ENCODE measurements at places on chromosomes 4 and X.

DNA sequence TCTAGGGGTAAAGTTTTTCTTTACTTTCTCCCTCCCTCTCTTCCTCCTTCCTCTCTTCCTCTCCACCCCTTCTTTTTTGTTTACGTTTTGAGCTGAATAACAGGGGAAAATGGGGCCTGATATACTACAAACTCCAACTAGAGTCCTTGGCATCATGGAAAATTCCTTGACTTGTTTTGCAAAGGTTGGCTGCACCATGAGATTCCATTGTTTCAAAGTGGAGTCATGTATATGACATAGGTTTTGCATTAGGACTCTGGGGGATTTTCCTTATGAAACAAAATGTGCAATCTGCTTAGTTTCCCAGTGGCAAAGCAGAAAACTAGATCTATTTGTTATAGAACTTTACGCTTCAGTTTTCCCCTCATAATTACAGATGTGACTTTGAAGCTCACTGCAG, 233.5 kb upstream of the PGRMC2 start:
- DNase-seq = no peak

- no peak for DNase-seq
These were observed 100.0 kb downstream of the ADAMTS3 start for GRCh38 chr4:72468904-72469502.

GRCh38 chr4:141580523-141580922, 55.9 kb upstream of the IL15 start:
- DNase-seq = no peak

GRCh38 chrX:73766431-73766795, 203.4 kb downstream of the CHIC1 start:
- DNase-seq = no peak

- DNase-seq = no peak
These were observed 78.8 kb downstream of the SEL1L3 start for GRCh38 chr4:25783943-25784342.

DNA sequence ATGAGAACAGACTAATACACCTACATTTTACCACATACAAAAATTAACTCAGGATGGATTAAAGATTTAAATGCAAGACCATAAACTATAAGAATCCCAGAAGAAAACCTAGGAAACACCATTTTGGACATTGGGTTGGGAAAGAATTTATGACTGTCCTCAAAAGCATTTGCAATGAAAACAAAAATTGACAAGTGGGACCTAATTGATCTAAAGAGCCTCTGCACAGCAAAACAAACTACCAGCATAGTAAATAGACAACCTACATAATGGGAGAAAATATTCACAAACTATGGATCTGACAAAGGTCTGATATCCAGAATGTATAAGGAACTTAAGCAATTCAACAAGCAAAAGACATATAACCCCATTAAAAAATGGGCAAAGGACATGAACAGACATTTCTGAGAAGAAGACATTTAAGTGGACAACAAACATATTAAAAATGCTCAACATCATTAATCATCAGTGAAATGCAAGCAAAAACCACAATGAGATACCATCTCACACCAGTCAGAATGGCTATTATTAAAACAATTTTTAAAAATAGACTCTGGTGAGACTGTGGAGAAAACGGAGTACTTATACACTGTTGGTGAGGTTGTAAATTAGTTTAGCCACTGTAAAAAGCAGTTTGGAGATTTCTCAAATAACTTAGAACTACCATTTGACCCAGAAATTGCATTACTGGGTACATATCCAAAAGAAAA, 221.7 kb upstream of the DIPK2B start:
- no peak for DNase-seq

DNA sequence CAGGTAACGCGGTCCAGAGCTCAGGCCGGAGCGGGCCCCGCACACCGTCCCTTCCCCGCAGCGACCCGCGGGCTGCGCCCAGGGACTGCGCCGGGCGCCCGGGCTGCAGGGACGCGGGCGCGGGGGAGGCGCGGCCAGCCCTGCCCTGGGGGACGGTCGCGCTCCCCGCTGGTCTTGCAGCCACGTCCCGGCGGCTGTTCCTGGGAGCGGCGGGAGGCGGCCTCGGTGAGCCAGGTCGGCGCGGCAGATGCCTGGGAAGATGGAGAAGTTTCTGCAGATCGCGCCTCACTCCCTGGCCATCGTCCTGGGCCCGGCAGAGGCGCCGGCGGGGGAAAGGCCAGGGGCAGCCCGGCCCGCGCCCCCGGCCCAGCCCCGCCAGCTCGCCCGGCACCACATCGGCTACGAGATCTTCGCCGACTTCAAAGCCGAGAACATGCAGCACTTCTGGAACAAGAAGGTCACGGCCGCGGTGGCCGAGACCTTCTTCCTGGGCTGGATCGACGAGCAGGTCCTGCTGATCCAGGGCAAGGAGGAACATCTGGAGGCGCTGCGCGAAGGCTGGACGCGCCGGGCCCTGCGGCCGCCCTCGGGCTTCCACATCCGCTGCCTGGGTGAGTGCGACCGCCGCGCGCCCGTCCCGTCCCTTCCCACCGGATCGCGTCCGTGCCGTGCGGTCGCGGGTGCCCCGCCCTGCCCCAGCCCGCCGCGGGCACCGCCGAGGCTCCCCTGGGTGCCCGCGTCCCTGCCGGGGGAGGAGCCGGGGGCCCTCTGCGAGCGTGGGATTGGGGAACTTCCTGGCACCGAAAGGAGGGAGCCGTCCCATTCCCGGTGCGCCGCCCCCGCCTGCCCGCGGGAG, 107.4 kb upstream of the STOX2 start:
- no peak for DNase-seq

DNA sequence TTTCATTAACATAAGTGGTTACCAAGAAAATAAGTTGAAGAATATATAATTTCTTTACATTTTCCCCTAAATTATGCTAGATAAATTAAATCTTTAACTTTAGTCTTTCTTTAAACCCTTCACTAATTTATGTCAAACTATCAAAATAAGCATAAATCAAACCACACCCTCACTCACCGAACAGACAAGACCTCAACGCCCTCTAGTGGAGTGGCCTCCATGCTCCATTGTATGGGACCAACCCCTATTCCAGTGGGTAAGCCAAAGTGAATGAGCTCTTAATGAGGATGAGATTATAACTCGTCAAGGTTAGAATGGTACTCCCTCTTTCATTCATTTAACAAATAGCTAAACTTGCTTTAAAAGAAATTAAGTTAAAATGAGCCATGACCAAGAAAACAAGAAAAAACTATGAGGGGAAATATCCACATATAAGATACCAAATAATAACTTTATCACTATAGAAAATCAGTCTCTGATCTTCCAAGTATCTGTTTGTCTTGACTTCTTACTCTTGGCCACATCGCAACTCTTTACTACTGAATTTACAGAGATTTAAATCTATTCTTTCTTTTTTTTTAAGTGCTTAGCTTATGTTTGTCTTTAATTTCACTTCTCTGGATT, 15.6 kb upstream of the BBS12 start:
- no peak for DNase-seq

DNA sequence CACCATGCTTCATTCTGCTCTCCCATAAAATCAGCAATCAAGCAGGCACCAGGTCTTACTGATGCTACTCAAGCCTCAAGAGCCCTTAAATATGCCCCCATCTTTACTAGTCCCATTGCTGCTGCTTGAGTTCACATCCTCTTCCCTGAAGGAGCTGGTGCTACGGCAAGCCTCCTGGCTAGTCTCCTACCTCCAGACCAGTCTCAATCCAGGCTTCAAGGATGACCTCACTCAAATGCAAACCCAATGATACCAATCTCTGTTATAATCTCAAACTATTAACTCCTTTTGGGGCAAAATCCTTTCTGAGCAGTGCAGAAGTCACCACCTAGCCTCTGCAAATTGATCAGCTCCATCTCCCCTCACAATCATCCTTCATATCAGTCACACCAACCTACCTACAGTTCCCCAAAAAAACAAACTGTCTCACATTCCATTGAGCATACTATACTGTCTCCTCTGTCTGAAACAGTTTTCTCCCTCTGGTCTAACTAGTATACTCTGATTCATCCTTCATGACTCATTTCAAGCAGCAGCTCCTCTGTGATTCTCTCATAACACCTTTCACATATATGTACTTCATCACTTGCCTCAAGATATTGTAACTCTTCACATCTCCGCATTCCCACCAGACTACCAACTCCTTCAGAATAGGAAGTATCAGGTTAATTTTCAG, 30.0 kb downstream of the PAPSS1 start:
- DNase-seq = no peak

- no peak for DNase-seq
These were observed at the start of gene SRPX2 for GRCh38 chrX:100643956-100644860. TSS of gene SRPX2 (plus strand) at chrX:100644199. CDS start at chrX:100646323, 2,124 bp downstream.

GRCh38 chr4:153652051-153652784, 31.9 kb upstream of the TLR2 start:
- no peak for DNase-seq

DNA sequence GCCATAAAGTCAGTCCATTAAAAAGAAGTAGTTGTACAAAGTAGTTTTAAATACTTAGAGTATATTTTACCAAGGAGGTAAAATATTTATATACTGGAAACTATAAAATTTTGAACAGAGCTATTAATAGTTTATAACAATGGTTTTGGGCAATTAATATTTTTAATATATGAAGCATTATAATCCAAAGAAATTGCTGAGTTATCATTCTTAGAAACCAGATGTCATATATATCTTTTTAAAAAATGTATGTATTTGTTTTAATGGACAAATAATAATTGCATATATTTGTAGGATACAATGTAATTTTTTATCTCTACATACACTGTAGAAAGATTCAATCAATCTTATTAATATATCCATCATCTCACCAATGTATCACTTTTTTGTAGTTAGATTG, 207.8 kb downstream of the CXXC4 start:
- DNase-seq = no peak

DNA sequence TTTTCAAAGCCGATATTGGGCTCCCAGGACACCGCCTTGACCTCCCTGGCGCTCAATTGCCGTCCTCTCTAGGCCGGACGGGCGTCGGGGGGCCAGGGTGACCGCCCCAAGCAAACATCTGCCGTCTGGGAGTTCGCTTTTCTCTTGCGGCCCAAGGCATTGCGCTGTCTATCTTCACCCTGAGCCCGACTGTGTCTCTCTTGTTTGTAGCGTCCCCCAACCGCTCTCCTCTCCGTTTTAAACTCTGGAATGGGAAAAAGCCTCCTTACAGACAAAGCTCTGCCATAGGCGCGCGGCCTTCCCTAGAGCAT, 551 bp upstream of the ARX start:
- no peak for DNase-seq

GRCh38 chrX:33106737-33107136, 104.6 kb downstream of the DMD start:
- no peak for DNase-seq

GRCh38 chr4:62402088-62402806, 1202.1 kb downstream of the ADGRL3 start:
- no peak for DNase-seq

DNA sequence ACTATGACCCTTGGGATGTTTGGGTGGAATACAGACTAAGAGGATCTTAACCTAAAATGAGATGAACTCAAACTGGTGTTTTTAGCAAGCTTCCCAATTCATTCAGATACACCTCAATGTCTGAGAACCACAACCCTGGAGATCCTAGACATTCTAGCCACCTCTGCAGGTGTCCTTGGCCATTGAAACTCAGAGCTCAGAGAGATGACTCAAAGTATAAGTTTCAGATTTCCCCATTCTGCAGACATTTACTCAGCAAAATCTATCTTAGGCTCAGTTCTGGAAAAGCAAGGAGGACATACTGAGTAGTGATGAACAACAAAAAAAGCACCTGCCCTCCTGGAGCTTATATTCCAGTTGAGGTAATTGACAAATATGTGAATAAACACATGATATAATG, 47.8 kb downstream of the COMMD8 start:
- no peak for DNase-seq

DNA sequence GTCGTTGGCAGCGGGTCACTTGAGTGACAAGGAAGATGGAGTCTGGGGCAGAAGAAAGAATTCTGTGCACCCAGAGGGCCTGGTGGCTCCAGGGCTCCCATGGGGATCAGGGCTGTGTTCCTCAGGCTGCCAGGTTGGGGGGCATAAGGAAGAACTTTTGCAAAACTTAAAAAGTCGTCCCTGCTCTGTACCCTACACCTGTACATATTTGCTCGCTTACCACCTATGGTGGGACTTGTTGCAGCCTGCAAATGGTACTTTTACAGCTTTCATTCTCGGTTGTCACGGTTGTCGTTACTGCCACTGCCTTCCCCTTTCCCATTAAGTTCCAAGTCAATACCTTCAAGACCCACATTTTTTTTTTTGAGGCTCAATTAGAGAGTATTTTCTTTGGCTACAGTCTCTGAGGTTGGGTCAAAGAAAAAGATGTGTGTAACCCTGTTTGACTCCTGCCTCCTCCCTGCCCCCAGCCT, 9.1 kb downstream of the ARX start:
- no peak for DNase-seq

DNA sequence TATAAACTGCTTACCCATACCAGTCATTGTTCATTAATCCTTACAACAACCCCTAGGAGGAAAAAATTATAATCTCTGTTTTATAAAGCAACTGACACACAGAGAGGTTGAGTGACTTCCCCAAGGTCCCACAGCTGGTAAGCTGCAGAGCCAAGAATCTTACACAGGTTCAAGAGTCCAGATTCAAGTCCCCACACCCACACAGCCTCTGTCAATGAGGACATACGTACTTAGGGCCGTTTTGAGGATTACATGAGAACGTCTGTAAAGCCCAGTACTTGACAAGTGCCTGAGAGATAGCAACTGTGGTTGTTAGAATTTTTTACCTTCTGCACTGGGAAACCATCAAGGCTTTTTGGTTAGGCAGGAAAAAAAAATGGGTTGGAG, 556 bp upstream of the SLC25A43 start:
- DNase-seq = no peak

DNA sequence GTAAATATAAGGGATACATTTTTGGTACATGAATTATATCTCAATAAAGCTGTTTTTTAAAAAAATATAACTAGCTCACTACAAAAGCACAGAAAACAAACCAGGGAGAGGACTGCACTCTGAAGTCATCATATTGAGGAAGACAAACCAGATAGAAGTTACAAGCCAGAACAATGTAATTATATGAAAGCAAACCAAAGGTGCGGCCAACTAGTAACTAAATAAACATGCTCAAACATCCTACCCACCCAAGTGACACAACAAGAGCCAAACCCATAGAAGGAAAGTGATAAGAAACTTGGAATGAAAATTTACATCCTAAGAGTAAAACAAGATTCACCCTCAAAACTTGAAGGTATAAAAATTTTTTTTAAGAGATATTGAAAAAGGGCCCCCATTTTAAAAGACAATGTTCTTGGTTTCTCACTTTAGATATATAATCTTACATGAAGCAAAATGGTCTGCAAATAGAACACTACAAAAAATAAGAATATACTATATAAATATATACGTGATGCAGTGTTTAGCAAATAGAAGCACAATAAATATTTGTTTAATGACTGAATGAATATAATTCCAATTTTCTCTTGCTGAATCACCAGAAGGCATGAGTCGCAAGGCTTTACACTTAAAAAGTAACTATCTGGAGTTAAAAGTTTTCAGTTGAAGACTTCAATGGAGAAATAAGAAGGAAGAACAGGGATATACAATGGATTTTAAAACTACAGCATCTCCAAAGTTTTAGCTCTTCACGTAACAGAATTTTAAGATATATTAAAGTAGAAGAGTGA, 4.0 kb upstream of the SH3D19 start:
- no peak for DNase-seq

Measured in NCI-H1436 treated with DMSO at 0.1 percent for 48 hours (cell line).